ENCODE measurements at places on chromosomes 11 and 22.

DNA sequence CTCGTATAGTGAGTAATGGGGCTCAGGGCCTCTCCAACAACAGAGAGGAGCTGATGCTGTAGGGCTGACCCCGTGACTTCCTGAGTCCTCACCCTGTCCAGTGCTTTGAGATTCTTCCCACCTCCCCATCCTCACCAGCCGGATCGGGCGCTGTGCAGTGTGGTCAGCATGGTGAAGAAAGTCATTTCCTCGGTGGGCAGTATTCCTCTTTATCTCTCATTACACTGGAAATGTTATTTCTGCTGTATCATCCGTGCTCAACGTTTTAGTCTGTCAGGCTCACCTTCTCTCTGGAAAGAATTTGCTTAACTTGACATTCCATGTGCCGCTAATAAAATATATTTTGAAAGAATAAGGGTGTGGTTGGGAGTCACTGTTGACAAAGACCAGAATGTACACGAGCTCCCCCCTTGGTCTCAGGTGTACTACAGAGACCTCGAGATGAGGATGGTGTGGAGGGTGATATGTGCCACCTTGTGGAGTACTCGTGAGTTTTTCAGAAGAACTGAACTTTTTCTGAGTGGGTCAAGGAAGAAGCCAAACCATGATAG lies 25.7 kb upstream of the SCGB1A1 start:
- no peak for DNase-seq

DNA sequence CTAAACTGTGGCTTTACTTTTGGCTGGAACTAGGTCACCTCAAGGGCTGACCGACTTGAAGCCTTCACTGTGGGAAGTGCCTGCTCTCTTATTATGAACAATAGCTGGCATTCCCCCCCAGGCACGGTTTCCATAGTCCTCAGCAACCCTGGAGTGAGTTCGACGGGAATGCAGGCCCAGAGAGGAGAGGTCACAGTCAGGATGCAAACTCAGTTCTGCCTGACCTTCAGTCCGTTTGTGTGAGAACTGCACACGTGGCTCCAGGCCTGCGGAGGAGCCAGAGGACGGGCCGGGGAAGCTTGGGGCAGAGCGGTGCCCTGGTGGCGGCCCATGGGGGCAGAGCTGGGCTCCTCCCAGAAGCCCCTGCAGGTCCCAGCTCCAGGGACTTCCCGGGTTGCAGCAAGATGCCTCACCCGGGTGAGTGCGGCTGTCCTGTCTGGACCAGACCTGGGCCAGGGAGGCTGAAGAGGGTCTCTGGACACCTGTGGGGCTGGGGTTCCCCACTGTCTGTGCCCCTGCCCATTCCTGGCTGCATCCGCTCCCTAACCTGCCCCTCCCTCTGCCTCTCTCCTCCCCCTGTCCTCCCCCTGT lies 17.2 kb downstream of the SLC25A18 start:
- no peak for DNase-seq

DNA sequence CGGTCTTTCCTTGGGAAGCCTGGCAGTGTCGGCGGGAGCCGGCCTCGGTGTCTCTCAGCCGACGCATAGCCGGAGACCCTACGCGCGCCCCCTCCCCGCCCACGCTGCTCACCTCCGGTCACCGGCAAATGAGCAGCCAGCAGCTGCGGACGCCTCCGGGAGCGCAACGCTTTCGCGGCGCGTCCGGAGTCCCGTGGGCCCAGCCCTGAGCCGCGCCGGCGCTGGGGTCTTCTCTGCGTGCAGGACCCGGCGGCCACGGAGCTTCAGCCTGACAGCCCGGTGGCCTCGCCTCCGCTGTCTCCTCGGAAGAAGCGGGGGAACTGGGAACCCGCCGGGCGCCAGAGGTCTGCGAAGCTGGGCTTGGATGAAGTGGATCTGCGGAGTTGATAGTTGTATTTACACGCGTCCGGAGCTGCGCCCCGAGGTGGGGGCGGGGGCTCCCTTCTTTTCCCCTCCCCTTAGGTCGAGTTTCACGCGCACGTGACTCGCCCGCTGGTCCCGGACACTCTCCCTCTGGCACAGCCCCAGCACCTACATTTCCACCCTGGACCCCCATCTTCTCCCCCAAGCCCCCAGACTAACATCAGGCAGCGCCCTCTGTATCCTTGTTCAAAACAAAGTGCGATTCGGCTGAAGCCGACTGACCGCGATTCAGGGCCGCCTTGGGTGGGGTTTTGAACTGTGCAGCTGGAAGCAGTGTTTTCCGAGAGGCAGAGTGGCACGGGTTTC lies at the start of gene SLC43A1:
Gene SLC43A1, minus strand, starts transcription at position 371 of the 729 bp plus-strand sequence. CDS start 1,591 bp downstream, outside the sequence.
- peak; percentile 13 for DNase-seq

DNA sequence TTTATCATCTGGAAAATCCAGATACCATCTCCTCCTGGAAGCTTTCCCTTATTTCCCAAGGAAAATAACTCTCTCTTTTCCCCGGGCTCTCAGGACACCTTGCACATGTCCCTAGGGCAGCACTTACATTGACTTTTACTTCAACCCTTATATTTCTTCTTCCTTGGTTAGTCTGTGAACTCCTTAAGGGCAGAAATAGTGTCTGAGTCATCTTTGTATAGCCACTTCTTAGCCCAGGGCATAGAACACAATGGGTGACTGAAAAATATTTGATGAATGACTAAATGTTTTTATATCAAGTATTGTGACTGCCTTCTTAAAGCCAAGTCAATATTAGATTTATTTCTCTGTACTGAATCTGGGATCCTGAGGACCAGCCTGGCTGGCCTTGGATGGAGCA lies 45.4 kb upstream of the MYOD1 start:
- no peak for DNase-seq

GRCh38 chr11:126311401-126312291 lies 7.8 kb downstream of the DCPS start:
- DNase-seq: no peak

DNA sequence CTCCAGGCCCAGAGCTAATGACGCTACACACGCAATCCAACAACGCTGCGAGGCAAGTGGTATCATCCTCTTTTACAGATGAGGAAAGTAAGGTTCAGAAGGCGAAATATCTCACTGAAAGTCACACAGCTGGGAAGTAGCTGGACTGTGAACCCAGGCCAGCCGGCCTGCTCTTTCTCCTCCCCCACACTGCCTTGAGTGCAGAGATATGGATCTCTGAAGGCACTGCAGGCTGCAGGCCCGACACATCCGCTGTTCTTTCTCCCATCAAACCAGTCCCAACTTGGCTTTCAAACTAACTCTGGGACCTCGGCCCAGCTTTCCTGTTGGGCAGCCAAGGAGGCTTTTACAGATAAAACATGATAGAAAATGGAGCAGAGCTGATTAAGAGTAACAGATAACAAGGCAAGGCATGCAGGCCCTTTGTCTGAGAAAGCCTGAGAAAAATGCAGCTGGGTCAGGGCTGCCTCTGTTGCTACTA lies 64.0 kb upstream of the PTPRJ start:
- DNase-seq: no peak

DNA sequence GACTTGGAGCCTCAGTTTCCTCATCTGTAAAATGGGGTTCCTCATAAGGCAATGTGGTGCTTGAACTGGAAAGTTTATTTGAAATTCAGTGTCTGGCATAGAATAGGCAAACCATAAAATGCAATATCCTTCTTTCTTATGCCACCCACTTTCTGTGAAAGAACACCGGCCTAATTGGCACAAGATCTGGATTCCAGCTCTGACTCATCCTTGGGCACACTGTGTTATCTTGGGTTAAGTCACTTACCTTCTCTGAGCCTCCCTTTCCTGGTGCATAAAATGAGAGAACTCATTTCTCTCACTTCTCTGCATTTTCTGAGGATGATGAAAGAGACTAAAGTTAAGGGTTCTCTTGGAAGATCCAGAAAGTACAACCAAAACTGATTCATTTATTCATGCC lies 5.1 kb downstream of the INSC start:
- no peak for DNase-seq

- DNase-seq: no peak
These were observed 25.7 kb downstream of the TSPAN4 start for GRCh38 chr11:868394-868793.

- DNase-seq: no peak
These were observed 4.9 kb downstream of the OR10A3 start for GRCh38 chr11:7936615-7937014.

GRCh38 chr11:31995525-31996094 lies 95.3 kb upstream of the RCN1 start:
- DNase-seq: no peak

DNA sequence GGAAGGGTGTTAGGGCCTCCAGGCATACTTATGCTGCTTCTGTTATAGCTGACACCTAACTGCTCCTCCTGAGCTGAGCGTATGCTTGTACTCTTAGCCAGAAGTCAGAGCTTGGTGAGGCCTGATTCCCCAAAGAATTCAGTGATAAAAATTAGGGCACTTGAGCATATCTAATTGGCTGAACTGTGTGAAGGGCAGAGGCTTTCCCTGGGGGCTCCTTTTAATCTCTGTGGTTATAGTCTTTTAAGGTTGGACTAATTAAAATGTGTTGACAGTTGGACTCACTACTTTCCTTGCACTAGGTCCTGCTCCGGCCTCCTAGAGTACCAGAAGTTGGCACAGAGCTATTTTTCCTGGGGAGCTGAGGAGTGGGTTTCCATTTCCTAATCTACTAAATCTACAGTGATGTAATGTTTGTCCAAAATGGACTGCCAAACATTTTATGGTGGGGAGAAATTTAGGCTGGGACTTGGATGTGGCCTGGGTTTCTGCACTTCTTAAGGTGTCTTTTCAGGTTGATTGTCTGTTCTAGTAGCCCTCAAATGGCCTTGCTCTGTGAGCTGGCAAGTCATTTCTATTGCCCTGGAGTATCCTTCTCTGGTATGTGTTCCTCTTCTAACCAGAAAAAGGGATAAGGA lies 18.4 kb downstream of the STIM1 start:
- no peak for DNase-seq

DNA sequence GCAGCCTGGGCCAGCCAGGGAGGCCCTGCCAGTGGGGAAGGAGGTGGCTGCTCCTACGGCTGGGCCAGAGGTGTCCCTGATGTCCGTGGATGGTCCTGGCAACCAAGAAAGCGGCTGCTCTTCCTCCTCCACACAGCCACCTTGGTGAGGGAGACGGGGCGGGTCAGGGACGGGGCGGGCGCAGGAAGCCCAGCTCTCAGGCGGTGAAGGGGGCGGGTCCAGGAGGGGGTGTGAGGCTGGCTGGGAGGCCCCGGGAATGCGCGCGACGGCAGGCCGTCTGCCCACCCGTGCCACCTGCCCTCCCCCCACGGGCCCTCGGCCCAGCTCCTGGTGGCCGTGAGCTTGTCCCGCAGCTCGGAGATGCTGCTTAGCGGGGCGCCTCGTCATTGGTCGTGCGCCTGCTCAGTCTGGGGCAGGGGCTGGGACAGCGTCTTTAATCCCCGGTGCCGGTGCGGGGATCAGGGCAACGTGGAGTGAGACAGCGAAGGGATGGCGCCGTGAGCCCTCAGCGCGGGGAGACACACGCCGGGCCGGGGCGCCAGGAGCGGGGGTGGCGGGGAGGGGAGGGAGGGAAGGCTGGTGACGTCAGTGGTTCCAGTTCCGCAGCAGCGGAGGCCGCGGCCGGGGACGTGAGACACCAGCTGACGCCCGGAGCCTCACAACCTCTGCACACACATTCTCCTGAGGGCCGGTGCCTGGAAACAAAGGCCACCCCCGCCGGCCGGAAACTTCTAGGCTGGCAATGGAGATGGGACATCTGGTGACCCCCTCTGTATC lies 6.7 kb upstream of the BRSK2 start:
- peak; percentile 79 for DNase-seq

- no peak for DNase-seq
These were observed 40.5 kb downstream of the TPCN2 start for GRCh38 chr11:69089258-69089657.

- DNase-seq: no peak
These were observed 69.5 kb downstream of the NOX4 start for GRCh38 chr11:89421718-89422117.

DNA sequence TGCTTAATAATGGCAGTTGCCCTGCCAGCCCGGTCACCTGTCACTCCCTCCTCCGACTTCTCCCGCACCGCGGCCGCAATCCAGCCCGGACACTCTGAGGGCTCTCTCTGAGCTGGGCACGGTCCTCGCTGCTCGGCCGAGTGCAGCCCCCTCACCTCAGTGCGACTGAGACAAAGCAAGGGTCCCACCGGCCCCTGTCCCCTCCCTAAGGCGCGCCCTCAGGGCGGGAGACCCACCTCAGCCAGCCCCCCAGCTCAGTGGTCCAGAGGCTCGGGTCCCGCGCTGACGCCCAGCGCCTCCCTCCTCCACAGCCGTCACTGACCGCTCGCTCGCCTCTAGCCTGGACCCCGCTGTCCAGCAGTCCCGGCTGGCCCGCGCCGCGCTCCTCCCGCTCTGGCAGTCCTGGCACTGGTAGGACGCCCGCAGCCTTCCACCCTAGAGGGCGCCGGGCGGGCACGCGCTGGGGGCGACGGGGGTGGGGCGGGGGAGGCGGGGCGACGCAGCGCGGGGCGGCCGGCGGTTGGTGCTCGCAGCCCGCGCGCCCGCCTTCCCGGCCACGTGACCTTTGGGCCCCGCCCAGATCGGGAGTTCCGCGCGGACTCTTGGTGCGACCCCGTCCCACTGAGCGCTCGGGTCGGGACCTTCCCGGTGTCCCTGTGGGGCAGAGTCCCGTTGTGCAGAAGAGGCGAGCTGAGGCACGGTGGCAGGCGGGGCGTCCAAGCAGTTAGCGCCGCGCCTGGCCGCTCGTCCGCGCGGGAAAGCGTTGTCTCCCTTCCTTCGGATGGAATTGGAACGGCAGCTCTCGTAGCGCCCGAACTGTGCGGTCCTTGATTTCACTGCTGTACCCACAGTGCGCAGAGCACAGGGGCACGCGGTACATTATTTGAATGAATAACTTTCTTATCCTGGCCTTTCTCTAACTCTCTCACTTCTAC lies 7.8 kb upstream of the L3MBTL2 start:
- DNase-seq: peak; percentile 37
